ENCODE measurements at places on chromosomes 1 and 21.

GRCh38 chr1:244273845-244274619 is 177.7 kb downstream of the ADSS2 start:
- DNase-seq = no peak

- no peak for DNase-seq
Measured at GRCh38 chr1:228359613-228360532, 46.8 kb downstream of the TRIM11 start.

DNA sequence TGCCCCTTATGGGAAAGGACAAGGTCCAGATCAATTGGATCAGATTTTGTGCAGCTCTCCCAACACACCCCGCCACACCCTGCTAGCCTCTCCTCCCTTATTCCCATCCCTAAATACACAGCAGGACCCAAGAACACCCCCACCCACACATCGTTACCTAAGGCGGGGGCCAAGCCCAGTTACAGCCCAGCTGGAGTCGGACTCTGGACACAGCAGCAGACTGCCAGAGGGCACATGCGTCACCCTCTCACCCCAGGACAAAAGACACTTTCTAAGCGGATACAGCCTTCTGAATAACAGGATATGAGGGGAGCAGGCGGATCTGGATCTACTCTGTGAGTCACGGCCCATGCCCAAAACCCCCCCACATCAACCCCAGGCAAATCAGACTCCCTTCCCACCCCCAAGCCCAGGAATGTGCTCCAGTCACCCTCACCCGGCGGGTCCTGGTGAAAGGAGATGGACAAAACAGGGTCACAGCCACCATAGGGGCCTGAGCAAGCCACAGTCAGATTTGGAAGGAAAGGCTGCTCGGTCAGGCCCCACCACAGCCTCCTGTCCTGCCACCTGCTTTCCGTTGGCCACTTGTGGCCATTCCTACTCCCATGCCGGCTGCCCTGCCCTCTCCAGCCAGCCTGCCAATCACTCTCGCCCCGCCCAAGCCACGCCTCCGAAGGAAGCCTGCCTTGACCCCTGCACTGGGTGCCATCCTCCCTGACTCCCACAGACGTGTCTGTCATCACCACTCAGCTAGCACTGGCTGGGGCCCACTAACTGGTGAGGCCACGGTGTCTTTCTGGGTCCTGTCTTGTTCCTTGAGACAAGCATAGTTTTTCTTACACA is 4.0 kb downstream of the S100A16 start:
- DNase-seq = no peak

- no peak for DNase-seq
Measured at GRCh38 chr1:213186168-213186567, 135.1 kb downstream of the RPS6KC1 start.

DNA sequence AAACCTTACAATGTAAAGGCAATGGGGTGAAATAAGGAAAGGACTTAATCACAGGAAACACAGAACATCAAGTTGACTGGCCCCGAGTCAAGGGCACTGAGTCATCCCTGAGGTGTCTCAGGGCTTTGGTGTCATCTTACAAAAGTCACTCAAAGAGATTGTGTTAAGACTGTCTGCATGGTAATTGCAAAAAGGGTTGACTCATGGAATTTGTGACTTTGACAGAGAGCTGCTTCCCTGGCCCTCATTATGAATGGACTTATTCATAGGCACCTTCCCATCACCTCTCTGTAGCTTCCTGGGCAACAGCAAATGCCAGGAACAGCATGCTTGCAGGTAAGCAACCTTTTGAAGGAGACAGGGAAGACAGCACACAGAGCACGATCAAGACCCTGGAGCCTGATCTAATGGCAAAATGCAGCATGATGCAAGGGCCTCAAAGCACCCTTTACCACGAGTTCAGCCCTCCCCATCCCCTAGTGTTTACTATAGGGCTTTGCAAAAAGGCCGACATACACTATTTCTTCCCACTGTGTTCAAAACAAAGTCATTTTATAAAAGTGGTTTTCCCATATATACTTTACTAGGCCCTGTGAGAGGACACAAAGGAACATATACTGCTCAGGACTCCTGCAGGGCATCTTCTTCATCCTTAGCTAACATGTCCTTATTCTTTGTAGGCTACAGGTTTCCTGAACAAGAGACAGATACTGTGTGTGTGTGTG is 17.1 kb downstream of the ZP4 start:
- no peak for DNase-seq

GRCh38 chr1:192880231-192880630 is 71.4 kb downstream of the RGS2 start:
- no peak for DNase-seq

Data from activated CD8-positive, alpha-beta memory T cell treated with anti-CD3 and anti-CD28 coated beads for 1 hour (primary cell).